ENCODE measurements at places on chromosomes 4 and X. TPM values are rescaled to one million over a fixed set of nuclear protein-coding genes. Genes with fewer than 3 reads are reported as not detected.

NOX1 gene
- total RNA-seq: not detected

GRCh38 chr4:109171070-109171469 is 131.4 kb downstream of the COL25A1 start:
- DNase-seq: no peak

YY2 gene
- 2.0 TPM for total RNA-seq

DMP1 gene
- not detected for total RNA-seq

TCEANC gene
- total RNA-seq: 1.3 TPM

- DNase-seq: no peak
Measured at GRCh38 chr4:129929052-129929451, 833.1 kb downstream of the C4orf33 start.

DNA sequence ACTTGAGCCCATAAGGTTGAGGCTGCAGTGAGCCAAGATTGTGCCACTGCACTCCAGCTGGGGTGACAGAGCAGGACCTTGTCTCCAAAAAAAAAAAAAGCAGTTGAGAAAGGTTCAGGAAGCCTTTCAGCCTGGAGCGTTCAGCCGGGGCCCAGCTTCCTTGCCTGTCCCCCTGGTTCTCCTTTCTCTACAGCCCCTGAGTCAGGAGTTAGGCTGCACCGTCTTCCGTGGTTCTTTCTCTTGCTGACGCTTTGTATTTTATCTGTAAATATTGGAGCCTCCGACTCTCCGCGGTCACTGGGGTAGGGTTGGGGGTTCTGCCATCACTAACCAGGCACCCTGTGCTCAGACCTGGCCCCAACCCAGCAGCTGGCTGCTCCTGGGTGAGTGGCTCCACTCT is 13.8 kb upstream of the UVSSA start:
- no peak for DNase-seq

DNA sequence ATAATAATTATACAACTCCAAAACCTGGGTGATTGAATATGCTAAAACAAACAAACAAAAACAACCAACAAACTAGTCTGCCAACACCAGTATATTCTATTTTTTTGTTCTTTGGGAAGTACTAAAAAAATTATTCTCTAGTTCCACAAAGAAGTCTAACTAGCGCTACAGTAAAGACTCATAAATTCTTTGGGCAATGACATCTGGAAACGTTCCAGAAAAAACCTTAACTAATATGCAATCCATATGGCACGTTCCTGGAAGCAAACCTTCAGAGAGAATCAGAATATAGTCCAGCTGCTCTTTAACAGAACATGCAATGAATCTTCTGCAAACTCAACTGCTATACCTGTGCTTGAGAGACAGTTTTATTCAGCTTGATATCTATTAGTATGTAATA is 500.1 kb downstream of the TRAM1L1 start:
- no peak for DNase-seq

GRCh38 chr4:24763631-24764297 is 31.6 kb upstream of the SOD3 start:
- no peak for DNase-seq

GRCh38 chr4:108744307-108744706 is 18.5 kb downstream of the ETNPPL start:
- no peak for DNase-seq

DNA sequence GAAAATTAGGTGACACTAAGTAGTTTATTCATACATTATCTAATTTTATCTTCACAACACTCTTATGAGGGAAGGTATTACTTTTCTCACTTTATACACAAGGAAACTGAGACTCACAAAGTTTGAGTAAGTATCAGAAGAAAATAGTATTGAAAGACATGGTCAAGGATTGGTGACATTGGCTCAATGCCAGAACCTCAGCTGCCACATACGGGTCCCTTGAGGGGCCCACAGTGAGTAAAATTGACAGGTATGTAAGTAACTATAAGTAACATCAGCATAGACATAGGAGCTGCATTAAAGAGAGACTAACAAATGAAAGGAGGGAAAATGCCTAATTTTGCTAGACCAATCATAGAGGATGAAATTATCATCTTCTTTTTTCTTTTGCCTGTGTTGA is 134.1 kb downstream of the COX18 start:
- DNase-seq: peak; percentile 7

- DNase-seq: no peak
Measured at GRCh38 chr4:11451716-11452115, 23.0 kb upstream of the HS3ST1 start.

XKRX gene
- 0.49 TPM for total RNA-seq

DNA sequence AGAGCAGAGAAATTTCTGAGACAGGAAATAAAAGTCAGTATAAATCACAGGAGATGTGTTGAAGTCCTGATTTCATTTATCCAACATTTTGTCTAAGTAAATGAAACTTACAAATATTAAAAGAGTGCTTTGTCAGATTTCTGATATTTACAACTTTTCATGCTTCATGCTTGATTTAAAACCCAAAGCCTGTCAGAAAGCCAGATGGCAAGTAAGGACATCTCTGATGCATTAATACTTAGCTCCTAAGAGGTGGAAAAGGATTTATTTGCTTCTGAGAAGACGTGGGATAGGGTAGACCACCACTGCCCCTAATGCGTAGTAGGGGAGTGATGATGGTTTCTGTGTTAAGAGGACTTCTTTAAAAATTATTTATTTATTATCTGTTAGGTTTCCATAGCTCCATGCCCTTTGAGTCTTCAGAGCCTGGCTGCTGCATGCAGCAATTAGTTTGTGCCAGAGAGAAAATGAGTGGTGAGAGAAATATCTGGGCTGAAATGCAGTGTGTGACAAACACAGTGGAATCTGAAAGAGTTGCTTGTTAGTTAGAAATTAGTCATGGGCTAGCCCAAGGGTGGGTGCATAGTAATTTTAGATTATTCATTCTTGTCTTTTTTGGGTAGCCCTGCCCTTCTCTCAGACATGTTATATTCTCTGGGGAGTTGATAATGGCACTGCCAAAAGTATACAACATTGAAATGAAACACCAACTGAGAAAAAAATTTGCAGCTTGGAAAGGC is 333.8 kb downstream of the C4orf33 start:
- DNase-seq: no peak

RBM46 gene
- total RNA-seq: not detected

- DNase-seq: no peak
Measured at GRCh38 chr4:61805979-61806378, 605.9 kb downstream of the ADGRL3 start.

SCML2 gene
- 3.1 TPM for total RNA-seq

- DNase-seq: peak; percentile 34
Measured at GRCh38 chr4:123488916-123489315, 92.3 kb downstream of the SPRY1 start.

DNA sequence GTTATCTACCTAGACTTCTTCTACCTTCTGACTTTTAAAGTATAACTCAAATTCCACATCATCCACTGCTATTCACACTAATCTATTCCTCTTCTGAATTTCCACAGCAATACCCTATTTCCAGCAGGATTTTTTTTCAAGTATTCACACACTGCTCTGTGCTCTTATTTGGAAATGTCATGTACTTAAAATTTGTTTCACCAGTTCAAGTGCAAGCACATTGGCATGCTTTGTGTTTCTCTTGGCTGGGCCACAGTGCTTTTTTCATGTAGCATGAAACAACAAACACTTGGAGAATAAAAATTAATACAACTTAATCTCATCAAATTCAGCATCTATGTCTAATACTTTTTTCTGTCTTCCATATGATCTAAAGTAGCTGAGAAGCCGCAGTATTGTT is 161.8 kb upstream of the PCDH18 start:
- DNase-seq: no peak

DNA sequence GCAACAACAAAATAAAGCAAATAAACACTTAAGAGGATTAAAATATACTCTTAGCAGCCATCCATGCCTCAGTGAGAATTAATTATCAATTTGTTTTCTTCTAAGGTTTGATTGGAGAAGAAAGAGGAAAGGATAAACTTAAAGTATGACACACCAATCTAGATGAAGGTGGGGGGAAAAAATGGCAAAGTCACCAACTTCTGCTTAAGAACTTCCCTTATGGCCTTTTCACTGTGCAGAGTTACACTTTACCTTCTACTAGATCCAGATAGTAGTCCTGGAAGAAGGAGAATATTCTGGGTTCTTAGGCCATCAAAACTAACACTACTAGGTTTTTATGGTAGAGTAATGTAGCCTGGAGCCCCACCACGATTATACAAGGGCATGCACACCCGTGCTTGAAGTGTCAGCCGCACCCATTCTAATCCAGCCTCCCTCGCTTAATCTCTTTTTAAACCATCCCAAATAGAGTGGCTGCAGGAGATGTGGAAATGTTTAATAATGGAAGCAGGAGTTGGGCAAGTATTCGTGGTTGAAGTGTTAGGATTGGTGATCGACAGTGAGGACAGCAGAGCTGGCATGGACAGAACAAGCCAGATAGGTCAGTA is 14.1 kb downstream of the ENPEP start:
- DNase-seq: no peak

DNA sequence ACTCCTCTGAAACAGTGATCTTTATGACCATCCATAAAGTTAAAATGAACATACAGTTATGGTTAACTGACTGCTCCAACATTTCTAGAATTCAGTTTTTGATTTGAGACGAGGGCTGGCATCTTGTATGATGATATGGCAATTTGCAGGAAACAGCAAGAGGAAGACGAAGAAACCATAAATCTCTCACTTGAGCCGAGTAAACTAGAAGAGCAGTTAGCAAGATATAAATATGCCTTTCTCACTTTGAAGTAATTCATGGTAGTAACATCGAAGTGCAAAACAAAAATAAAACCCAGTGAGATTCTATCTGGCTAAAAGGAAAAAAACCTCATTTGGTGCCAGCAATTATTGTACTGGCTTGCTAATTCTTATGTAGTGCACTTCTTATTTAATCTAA is 139.0 kb upstream of the SPRY1 start:
- DNase-seq: no peak

- no peak for DNase-seq
Measured at GRCh38 chr4:24208691-24209090, 318.8 kb upstream of the PPARGC1A start.

- no peak for DNase-seq
Measured at GRCh38 chr4:7154351-7154981, 37.9 kb upstream of the SORCS2 start.

GRCh38 chrX:101263766-101264165 is 27.4 kb downstream of the TAF7L start:
- DNase-seq: no peak

DNA sequence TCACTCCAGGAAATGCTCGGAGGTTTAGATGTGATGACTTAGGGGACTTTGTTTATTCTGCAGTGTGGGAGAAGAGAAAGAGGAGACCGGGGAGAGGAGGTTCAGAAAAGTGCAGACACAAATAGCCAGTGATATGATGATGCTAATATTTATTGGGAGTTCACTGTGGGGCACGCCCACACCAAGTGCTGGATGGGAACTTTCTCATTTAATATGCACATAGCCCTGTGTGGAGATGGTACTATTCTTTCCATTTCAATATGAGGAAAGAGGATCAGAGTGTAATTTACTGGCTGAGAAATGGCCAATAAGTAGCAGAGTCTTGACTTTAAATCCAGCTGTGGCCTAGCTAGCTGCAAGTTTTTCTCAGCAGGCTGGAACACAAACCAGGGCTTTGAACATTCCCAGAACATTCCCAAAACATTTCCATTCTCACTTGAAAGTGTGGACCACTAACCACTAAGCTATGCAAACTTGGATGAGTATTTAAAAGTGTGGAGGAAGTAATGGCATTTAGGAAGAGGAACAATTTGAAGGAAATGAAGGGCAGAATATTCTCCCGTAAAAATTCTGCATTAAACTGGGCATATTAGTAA is 231.7 kb downstream of the HS3ST1 start:
- no peak for DNase-seq

DNA sequence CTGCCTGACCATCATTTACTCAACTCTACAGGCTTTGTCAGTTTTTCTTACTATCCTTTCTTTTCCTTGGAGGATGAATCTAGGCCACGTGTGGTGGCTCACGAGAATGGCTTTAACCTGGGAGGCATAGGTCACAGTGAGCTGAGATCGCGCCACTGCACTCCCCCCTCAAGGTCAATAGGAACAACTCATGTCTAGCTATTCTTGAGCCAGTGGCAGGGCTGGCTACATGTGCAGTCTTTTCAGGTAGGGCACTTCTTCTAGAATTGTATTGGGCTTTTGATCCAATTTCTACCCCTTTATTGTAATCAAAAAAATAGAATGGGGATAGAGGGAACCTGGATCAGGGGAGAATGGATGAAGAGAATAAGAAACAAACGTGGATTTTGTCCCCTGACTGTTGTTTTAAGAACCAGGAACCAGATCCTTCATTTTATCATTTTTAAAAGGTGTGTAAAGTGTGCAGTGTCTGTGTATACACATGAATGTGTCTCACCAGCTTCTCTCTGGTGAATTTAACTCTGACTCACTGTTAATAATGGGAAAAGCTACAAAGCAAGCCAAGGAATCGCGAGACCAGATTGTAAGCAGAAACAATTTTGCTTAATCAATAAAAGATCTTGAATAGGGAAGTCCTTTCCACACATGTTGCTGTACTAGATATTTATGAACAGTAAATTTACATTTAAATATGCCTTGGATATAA is 283.9 kb upstream of the GPC4 start:
- DNase-seq: no peak

TMSB15C gene
- 2.0 TPM for total RNA-seq

GRCh38 chr4:3176367-3177229 is 72.4 kb upstream of the MSANTD1 start:
- DNase-seq: no peak

TFE3 gene
- 17.9 TPM for total RNA-seq

AFF2 gene
- 1.3 TPM for total RNA-seq

- no peak for DNase-seq
Measured at GRCh38 chr4:180164799-180165198, 2078.4 kb upstream of the TENM3 start.

KIAA0232 gene
- total RNA-seq: 13.3 TPM

DNA sequence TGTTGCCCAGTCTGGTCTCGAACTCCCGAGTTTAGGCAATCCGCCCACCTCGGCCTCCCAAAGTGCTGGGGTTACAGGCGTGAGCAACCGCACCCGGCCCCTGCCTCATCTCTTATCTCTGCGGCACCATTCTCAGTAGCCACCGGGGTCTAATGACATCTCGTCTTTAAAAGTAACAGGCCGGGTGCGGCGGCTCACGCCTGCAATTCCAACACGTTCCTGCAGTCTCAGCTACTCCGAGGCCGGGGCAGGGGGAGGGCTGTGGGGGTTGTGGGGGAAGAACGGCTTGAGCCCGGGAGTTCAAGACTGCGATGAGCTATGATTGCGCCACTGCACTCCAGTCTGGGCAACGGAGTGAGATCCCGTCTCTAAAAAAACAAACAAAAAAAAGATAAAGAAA is 28.8 kb downstream of the ING2 start:
- DNase-seq: no peak

DNA sequence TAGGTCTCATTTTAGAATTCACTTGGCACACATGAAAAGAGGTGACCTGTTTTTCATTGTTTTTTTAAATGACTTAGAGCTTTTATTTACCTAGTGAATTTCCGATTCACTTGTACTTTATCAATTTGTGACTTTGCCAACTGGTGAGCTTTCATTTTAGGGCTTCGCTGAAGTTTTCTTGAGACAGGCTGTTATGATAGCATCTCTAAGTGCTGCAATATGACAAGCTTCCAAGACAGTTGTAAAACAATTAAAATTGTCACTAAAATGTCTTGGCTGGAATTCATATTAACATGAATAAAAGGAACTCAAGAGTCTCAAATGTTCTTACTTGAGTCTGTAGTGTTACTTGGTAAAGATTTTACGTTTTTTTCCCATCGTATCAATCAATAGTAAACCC is 831.7 kb upstream of the GRID2 start:
- DNase-seq: no peak

- DNase-seq: no peak
Measured at GRCh38 chrX:108138814-108139702, 47.5 kb downstream of the ATG4A start.

GRCh38 chrX:41913476-41913875 is 9.9 kb downstream of the CASK start:
- DNase-seq: no peak

All from activated CD8-positive, alpha-beta T cell treated with anti-CD3 and anti-CD28 coated beads for 36 hours (primary cell).